ENCODE measurements at places on chromosomes 16 and 17.

- H3K4me1 ChIP-seq = no peaks in the 10 kb centered on the region
- H3K4me3 ChIP-seq = no peak overlapping the region
- no peaks in the 10 kb centered on the region for H3K27me3 ChIP-seq
- DNase-seq = no peak
- peaks cover 3% of the 10 kb centered on the region for H3K36me3 ChIP-seq
- H3K27ac ChIP-seq = no peak overlapping the region
Observed at GRCh38 chr17:17704931-17705330, 23.7 kb downstream of the RAI1 start.

GRCh38 chr17:61309362-61310256 lies 90.0 kb upstream of the TBX2 start:
- H3K4me1 ChIP-seq = no peaks in the 10 kb centered on the region
- H3K27me3 ChIP-seq = no peaks in the 10 kb centered on the region
- H3K36me3 ChIP-seq = no peaks in the 10 kb centered on the region
- no peak overlapping the region for H3K4me3 ChIP-seq
- H3K27ac ChIP-seq = no peak overlapping the region

DNA sequence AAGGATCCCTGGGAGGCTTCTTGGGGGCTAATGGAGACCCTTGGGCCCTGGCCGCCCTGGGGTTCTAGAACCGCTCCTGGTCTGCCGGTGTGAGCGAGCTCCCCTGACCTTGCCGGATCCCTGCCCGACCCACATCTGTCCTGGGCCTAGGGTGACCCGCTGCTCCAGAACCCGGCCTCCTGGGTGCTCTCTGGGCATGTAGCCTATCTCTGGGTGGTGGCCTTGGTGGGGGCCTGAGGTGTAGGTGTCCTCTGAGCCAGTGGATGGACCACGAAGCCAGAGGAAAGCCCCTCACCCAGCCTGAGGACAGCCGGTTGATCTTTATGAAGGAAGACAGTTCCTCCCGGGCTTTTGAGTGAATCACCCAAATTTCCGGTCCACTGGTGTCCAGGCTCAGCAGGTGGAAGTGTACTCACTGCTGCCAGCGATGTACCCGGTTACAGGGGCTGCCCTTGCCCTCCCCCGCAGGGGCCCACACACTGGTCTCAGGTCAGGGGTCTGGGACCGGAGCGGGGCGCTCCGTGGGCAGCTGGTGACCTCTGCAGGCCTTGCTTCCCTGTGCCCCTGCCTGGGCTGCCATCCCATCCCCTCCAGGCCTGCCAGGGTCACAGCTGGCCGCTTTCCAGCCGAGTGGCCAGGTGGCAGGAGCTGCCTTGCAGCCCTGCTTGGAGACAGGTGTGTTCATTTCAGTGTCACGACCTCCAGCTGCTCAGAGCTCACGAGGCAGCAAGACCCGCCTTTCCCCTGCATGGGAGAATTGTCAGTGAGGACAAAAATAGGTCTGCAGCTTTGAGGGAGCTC lies 10.5 kb upstream of the GSE1 start:
- H3K27me3 ChIP-seq = no peaks in the 10 kb centered on the region
- H3K27ac ChIP-seq = no peak overlapping the region
- peaks cover 22% of the 10 kb centered on the region for H3K4me1 ChIP-seq
- H3K36me3 ChIP-seq = no peaks in the 10 kb centered on the region
- no peak for DNase-seq

DNA sequence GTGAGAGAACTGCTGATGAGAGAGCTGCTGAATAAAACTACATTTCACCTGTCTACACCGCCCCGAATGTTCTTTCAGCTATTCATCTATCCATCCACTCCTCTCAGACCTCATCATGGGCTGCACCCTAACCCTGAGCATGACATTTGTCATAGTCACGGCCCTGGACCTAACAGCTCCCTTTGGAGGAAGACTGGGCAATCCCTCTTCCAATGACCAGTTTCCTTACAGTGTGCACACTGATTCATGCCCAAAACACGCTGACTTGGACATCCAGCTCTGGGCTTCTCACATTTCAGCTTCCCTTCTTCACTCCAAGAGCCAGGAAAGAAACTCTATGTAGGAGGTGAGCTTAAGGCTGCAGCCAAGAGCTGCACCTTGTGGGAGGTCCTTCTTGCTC lies 41.8 kb upstream of the ARL4D start:
- no peak overlapping the region for H3K4me3 ChIP-seq
- no peaks in the 10 kb centered on the region for H3K36me3 ChIP-seq
- no peak overlapping the region for H3K27ac ChIP-seq
- DNase-seq = no peak
- H3K27me3 ChIP-seq = no peaks in the 10 kb centered on the region

DNA sequence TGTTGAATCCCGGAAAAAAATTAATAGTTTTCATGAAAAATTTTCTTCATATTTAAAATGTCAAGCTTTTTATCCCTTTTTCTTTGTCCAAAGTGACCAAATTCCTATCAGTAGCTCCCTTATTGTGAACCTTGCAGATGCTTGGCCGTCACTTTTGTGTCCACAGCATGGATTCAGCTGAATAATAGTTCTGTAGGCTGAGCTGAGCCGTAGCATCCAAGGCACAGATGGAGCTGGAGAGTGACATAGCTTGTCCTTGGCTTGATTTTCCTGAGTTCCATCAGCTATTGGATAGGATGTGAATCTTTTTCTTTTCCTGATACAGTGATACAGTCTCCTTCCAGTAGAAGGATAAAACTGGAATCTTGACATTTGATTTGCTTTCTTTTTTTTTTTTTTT lies 3.6 kb downstream of the NUP85 start:
- peaks cover 10% of the 10 kb centered on the region for H3K36me3 ChIP-seq
- DNase-seq = no peak
- peaks cover 25% of the 10 kb centered on the region for H3K4me1 ChIP-seq
- no peaks in the 10 kb centered on the region for H3K27me3 ChIP-seq

DNA sequence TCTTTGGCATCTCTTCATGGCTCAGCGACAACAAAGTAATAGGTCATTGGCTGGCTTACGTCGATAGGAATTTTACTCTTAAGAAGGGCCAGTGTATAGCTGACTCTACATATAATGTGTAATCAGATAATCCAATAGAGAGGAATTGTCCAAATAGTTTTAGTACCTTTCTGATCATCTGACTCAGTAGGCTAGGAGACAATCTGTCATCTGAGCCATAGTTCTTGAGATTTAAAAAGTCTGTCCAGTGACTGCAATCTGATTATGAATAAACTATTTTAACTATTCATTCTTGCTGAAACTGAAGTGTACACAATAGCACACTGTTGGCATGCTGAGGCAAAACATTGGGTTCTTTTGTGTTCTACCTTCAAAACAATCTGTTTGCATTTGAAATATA lies 21.4 kb upstream of the NOL11 start:
- no peaks in the 10 kb centered on the region for H3K27me3 ChIP-seq
- no peak overlapping the region for H3K27ac ChIP-seq
- no peak overlapping the region for H3K4me3 ChIP-seq
- H3K4me1 ChIP-seq = no peaks in the 10 kb centered on the region
- H3K36me3 ChIP-seq = no peaks in the 10 kb centered on the region
- DNase-seq = no peak

DNA sequence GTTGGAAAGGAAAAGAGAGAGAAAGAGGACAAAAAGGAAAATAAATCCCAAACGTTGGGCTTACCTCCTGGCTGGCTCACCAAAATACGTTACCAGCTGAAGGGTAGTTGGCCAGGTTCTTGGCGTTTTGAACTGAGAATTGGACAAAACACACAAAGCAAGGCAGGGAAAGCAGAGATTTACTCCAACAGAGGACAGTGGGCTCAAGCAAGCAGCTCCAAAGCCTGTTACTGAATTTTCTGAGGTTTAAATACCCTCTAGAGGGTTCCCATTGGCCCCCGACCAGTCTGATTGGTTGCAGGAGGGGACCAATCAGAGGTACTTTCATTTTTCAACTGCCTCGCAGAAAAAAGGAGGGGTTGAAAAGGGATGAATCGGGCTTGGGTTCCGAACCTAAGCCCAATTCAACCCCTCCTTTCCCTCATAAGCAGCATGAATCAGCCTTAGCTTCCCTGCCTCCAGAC lies 55.6 kb upstream of the ALOX12 start:
- H3K4me3 ChIP-seq = no peak overlapping the region
- H3K4me1 ChIP-seq = peaks cover 5% of the 10 kb centered on the region
- no peaks in the 10 kb centered on the region for H3K36me3 ChIP-seq

DNA sequence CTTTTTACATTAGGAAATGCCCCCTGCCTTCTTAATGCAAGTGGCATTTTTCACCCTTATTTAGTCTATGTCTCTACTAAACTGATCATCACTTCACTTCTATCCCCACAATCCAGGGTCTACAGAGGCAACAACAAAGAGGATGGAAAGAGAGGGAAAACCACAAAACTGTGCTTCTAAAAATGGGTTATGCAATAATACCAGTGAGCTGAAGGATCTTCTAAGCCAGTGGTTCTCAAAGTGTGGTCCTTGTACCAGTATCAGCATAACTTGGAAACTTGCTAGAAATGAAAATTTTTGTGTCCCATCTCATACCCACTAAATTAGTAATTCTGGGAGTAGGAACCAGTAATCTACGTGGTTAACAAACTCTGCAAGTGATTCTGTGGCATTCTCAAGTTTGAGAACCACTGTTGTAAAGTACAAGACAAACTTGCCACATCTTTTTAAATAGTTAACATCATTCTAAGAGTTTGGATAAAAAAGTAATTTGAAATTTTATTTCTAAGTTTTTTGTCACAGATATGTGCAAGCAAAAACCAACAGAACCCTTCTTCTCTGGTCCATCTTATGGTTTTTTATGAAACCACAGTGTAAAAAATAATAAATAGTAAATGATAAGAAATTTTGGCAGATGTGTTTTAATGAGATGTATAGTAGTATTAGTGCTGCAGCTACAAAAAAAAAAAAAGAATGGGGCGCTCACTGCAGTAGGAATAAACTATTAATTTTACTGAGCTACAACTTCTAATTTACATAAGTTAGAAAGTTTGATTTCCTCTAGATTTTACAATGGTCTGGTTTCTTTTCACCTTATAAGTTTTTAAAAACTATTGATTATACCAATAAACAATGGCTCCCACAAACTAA lies 16.2 kb downstream of the CDC27 start:
- H3K4me3 ChIP-seq = no peak overlapping the region
- no peak for DNase-seq
- no peaks in the 10 kb centered on the region for H3K27me3 ChIP-seq
- H3K4me1 ChIP-seq = peaks cover 2% of the 10 kb centered on the region
- no peak overlapping the region for H3K27ac ChIP-seq

GRCh38 chr17:78736526-78737079 lies 45.5 kb downstream of the CYTH1 start:
- H3K27ac ChIP-seq = peak overlapping the region; percentile 75
- H3K4me1 ChIP-seq = peaks cover 75% of the 10 kb centered on the region
- H3K36me3 ChIP-seq = peaks cover 11% of the 10 kb centered on the region
- H3K4me3 ChIP-seq = peak overlapping the region; percentile 96

GRCh38 chr17:63987221-63988126 lies 10.7 kb upstream of the PRR29 start:
- DNase-seq = no peak
- no peak overlapping the region for H3K27ac ChIP-seq
- peaks cover 2% of the 10 kb centered on the region for H3K4me1 ChIP-seq

DNA sequence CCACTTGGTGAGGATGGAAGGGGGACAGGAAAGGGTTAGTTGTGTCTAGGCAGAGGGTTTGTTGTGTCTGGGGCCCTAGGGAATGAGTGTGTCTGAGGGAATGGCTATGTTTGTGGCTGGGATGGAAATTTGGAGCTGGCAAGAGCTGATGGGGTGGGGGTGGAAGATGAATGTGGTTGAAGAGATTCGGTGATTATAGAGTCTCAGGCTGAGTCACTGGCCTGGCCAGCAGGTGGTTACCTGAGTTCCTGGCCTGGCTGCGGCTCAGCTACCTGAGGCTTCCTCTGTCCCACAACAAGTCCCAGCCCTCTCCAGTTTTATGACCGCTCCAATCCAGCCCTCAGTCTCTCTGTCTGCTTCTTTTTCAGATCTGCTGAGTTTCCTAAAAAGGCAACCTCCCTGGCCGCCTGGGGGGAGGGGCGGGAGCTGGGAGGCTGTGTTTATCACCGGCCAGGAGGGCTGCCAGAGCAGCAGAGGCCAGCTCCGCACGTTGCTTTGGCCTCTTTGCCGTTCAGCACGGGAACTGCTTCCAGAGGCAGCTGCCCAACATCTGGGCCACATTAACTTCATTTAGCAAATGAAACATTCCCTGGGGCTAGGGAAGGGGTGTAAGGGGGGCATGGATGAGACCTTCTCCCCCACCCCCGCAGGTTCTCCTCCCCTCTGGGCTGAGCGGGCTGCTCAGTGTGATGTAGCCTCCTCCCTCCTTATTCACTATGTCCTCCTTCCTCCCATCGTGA lies 21.8 kb downstream of the ITGB3 start:
- H3K36me3 ChIP-seq = no peaks in the 10 kb centered on the region
- H3K27me3 ChIP-seq = no peaks in the 10 kb centered on the region
- H3K4me1 ChIP-seq = no peaks in the 10 kb centered on the region
- no peak overlapping the region for H3K4me3 ChIP-seq
- no peak for DNase-seq

- no peaks in the 10 kb centered on the region for H3K36me3 ChIP-seq
- no peak for DNase-seq
- H3K27me3 ChIP-seq = peaks cover 3% of the 10 kb centered on the region
- H3K27ac ChIP-seq = no peak overlapping the region
Observed at GRCh38 chr16:87160701-87161337, 156.4 kb downstream of the C16orf95 start.

DNA sequence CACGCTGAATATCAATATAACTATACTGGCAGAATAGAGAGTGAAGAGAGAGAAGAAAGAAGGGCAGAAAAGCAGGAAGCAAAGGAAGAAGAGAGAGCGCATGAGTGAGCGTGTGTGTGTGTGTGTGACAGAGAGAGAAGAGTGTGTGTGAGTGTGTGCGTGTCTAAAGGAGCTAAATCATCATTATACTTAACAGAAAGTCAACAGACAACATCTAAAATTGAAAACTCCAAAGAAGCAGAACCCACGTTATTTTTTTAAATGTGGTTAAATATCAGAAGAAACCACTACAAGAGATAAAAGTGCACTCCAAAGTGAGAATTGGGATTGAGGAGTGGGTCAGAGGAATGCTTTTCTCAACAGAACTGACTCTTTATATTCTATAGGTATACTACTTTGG lies 77.2 kb downstream of the BRIP1 start:
- H3K27ac ChIP-seq = no peak overlapping the region
- H3K36me3 ChIP-seq = no peaks in the 10 kb centered on the region
- DNase-seq = no peak
- no peaks in the 10 kb centered on the region for H3K27me3 ChIP-seq
- no peaks in the 10 kb centered on the region for H3K4me1 ChIP-seq

DNA sequence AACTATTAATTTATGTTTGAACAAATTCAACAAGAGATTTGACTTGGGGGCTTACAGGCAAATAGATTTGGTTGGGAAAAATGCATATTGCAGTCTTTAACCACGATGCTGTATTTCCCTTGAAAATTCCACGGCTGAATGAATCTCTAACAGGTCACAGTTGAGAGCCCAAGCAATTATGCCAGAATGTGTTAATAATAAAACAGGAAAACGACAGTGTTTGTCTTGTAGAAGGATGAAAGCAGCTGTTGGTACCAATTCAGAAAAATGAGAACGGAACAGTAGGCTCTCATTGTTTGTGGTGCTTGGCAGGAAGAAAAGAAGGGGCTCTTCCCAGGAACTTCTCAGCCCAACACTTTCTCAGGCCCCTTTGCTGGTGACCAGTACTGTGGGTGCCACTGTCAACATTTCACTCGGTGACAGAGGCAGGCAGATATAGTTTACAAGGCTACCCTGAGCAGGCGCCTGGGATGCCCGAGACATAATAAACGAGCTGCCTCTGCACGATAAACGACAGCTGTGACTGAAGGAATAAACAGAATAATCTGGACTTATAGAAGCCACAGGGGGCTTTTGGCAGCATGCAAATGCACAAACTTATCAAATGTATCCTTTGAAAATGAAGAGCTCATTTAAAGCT lies 387.1 kb downstream of the HS3ST4 start:
- H3K36me3 ChIP-seq = no peaks in the 10 kb centered on the region
- no peak for DNase-seq
- H3K27me3 ChIP-seq = no peaks in the 10 kb centered on the region
- no peaks in the 10 kb centered on the region for H3K4me1 ChIP-seq
- no peak overlapping the region for H3K4me3 ChIP-seq

Measured in T-cell (primary cell).